ENCODE measurements at places on chromosomes 1 and 21. TPM values are rescaled to one million over a fixed set of nuclear protein-coding genes. Genes with fewer than 3 reads are reported as not detected.
A peak's percentile ranks its signal among the peaks of the same experiment; 100 is the strongest.

Gene HSF2BP
- total RNA-seq: 0.60 TPM

- peaks cover 11% of the 10 kb centered on the region for H3K4me1 ChIP-seq
- H3K27me3 ChIP-seq: no peaks in the 10 kb centered on the region
- no peak for DNase-seq
Observed at GRCh38 chr21:44952929-44953627, 13.2 kb downstream of the SLX9 start.

- no peak for DNase-seq
- H3K27me3 ChIP-seq: no peaks in the 10 kb centered on the region
- H3K27ac ChIP-seq: no peak overlapping the region
- H3K36me3 ChIP-seq: no peaks in the 10 kb centered on the region
- no peaks in the 10 kb centered on the region for H3K4me1 ChIP-seq
Observed at GRCh38 chr1:20259646-20260045, 31.0 kb upstream of the VWA5B1 start.

GRCh38 chr1:101444381-101444780, 207.6 kb downstream of the S1PR1 start:
- H3K36me3 ChIP-seq: no peaks in the 10 kb centered on the region
- H3K27ac ChIP-seq: no peak overlapping the region
- H3K4me1 ChIP-seq: no peaks in the 10 kb centered on the region
- H3K4me3 ChIP-seq: no peak overlapping the region

GRCh38 chr1:211697356-211697755, 21.9 kb upstream of the NEK2 start:
- H3K4me3 ChIP-seq: no peak overlapping the region
- H3K27me3 ChIP-seq: no peaks in the 10 kb centered on the region
- DNase-seq: no peak

Gene SRGAP2B
- total RNA-seq: 38.4 TPM

Gene HSD11B1
- total RNA-seq: 1.8 TPM

Gene GSTM2
- 47.1 TPM for total RNA-seq

GRCh38 chr1:214193691-214194090, 87.3 kb upstream of the SMYD2 start:
- H3K4me3 ChIP-seq: no peak overlapping the region
- no peak for DNase-seq
- H3K36me3 ChIP-seq: no peaks in the 10 kb centered on the region
- H3K27me3 ChIP-seq: no peaks in the 10 kb centered on the region
- H3K4me1 ChIP-seq: no peaks in the 10 kb centered on the region
- H3K27ac ChIP-seq: no peak overlapping the region

Gene RGS8
- not detected for total RNA-seq

- H3K4me1 ChIP-seq: no peaks in the 10 kb centered on the region
- H3K36me3 ChIP-seq: no peaks in the 10 kb centered on the region
- no peak overlapping the region for H3K27ac ChIP-seq
- DNase-seq: no peak
Observed at GRCh38 chr1:24893431-24893830, 36.6 kb downstream of the RUNX3 start.

DNA sequence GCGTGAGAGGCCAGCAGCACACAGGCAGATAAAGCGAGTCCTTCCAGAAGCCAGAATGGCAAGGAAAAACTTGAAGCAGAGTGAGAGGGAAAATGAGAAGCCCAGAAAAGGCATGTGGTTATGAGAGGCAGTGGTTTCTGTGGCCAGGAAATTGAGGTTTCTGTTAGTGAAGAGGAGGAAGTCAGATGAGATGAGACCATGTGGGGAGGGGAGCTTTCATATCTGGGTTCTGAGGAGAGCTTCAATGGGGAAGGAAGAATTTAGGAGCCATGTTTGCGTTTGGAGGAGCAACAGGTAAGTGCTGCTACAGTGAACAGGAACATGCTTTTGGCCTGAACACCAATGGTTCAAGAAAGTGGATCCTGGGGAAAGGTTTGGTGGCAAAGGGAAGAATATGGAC, 6.1 kb upstream of the CD1A start:
- DNase-seq: no peak
- H3K27ac ChIP-seq: no peak overlapping the region
- H3K27me3 ChIP-seq: no peaks in the 10 kb centered on the region

- no peaks in the 10 kb centered on the region for H3K27me3 ChIP-seq
- peak overlapping the region; percentile 80 for H3K27ac ChIP-seq
- peak overlapping the region; percentile 94 for H3K4me3 ChIP-seq
- peak; percentile 92 for DNase-seq
- no peaks in the 10 kb centered on the region for H3K4me1 ChIP-seq
Observed at GRCh38 chr1:107057197-107058133, 991 bp downstream of the PRMT6 start.

DNA sequence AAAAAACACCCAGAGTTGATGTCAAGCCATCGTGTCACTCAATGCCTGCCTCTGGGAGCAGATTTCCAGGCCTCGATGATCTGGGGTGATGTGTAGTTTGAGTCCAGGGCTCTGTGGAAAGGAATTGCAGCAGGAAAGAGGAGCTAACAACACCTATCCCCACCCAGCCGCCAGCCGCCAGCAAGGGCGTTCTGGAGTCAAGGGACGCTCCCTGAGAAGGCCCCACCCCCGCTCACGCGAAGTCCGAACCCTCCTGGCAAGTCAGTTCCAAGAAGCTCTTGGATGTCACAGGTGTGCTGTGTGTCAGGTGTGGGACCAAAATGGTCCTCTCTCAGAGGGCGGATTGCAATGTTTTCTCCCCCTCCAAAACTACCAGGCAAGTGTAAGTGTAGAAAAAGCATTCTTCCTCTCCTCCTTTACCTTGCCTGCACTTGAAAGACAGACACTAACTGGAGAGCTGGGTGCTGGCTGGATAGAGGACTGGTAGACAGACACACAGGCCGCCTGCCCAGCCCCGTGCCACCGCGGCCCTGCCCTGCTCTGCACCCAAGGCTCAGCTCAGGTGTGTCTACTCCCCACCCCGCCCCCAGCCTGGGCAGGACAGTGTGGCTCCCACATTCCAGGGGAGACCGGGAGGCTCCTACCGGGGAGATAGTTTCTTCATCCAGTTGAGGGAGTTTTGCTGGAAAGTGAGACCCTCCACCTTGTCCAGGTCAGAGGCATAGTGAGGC, 8.5 kb downstream of the AGT start:
- H3K27me3 ChIP-seq: no peaks in the 10 kb centered on the region
- H3K36me3 ChIP-seq: no peaks in the 10 kb centered on the region
- DNase-seq: no peak

Gene SLC9C2
- total RNA-seq: 0.72 TPM

Gene LRRC7
- 0.19 TPM for total RNA-seq

GRCh38 chr1:81498471-81499462, 302.0 kb upstream of the ADGRL2 start:
- H3K4me1 ChIP-seq: no peaks in the 10 kb centered on the region
- H3K27ac ChIP-seq: no peak overlapping the region
- H3K36me3 ChIP-seq: no peaks in the 10 kb centered on the region

Gene ESRRG
- 25.3 TPM for total RNA-seq

GRCh38 chr1:229067546-229067945, 203.4 kb upstream of the RAB4A start:
- H3K27me3 ChIP-seq: no peaks in the 10 kb centered on the region
- no peaks in the 10 kb centered on the region for H3K4me1 ChIP-seq
- no peak overlapping the region for H3K27ac ChIP-seq
- no peak overlapping the region for H3K4me3 ChIP-seq
- H3K36me3 ChIP-seq: no peaks in the 10 kb centered on the region

DNA sequence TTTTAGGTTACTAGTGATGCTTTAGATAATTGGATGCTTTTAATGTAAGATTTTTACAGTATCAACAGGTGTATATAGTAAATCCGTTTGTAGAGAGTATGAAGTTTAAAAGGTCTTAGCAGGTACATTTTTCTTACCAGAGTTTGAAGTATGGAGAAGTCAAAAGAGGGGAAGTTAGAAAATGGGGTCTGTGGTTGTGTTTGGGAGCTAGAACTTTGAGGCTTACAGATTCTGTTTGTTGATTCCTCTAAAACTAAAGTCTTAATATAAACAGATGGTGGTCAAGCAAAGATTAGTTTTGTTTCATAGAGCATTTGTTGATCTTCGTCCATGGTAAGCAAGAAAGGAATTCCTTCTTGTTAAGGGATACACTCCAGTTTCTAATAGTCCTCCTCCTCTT, 35.8 kb downstream of the CDC42 start:
- H3K27me3 ChIP-seq: no peaks in the 10 kb centered on the region
- no peak overlapping the region for H3K27ac ChIP-seq
- H3K4me3 ChIP-seq: no peak overlapping the region
- H3K4me1 ChIP-seq: peaks cover 8% of the 10 kb centered on the region
- no peak for DNase-seq

Gene GNG12
- 89.3 TPM for total RNA-seq

DNA sequence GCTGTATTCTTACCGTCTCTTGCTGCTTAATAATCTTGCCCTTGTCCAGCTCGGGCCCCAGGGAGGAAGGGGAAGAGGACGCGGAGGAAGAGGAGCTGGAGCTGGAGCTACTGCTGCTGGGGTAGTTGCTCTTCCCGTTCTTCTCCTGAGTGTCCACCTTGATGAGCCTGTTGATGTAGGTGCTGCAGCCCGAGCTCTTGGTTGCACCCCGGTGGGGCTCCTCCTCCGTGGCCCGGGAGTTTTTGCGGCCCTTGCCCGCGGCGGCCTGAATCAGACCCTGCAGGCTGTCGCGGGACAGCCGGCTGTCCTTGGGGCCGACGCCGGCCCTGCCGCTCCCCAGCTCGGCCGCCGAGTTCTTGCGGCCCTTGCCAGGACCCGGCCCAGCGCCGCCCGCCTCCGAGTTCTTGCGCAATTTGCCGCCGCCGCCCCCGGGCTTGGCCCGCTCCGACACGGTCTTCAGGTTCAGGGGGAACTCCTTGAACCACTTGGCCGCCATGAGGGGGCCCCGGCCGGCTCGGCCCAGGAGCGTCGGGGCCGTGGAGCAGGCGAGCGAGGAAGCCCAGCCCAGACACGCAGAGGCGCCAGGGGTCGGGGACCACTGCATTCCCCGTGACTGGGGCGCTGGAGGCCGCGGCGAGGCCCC, 475 bp upstream of the TDRD10 start:
- H3K36me3 ChIP-seq: no peaks in the 10 kb centered on the region
- peaks cover 29% of the 10 kb centered on the region for H3K27me3 ChIP-seq
- H3K4me3 ChIP-seq: peak overlapping the region; percentile 12
- no peaks in the 10 kb centered on the region for H3K4me1 ChIP-seq
- H3K27ac ChIP-seq: no peak overlapping the region

Gene AHDC1
- 48.2 TPM for total RNA-seq

DNA sequence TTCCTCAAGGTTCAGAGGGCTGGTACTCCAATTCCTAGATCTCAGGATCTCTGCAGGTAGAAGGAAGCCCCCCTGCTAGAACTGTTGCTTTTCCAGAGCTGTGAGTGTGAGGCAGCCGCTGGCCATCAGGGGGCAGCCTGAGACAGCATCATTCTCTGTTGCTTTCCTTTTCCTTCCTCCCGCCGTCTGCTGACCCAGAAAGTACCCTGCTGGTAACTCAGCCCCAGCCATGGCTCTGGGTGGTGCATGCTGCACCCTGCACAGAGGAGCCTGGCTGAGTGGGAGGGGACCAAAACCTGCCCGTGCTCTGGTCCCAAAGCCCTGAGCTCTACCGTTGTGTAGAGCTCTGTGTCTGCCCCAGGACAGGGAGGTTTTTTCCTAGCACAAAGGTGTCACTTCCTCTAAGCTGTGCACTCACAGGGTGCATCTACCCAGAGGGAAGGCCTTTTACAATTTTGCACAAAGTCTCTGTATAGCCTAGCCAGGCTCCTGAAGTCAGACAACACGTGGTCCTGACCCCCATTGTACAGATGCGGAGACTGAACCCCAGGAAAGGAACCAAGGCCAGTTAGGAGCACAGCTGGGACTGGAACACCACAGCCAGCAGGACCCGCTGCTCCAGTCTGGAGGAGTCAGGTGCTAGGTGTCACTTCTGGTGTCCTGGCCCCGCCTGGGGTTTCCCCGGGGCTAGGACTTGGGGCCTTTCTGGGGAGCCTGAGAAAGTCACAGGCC, 5.6 kb upstream of the FAM131C start:
- H3K36me3 ChIP-seq: no peaks in the 10 kb centered on the region
- H3K4me1 ChIP-seq: no peaks in the 10 kb centered on the region
- H3K27me3 ChIP-seq: no peaks in the 10 kb centered on the region
- no peak overlapping the region for H3K27ac ChIP-seq

DNA sequence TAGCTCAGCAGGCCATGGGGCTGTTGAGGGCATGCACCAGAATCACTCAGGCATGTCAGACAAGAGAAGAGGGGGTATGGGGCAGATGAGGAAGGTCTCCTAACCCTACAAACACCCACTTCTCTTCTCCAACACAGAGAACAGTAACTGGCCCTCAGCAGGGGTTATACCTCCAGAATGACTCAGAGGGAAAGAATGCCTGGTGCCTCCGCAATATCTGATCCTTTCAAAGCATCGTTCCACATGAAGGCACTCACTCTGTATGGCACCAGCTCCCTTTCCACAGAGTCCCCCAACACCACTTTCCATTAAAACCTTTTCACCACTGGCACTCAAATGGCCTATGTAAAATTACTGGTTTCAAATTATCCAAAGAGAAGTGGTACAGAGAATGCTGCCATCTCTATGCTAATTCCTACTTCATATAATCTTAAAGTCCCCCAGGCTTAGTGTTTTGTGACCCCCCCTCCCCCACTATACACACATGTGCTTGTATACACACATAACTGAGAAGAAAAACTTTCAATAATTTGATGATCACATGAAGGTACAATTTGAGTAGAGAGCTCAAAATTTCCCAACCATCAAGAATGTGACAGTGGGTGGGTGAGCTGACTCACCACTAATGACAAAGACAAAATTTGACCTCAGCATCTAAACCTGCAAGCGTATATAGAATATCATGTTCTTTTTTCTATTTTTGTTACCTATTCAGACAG, 91.5 kb downstream of the SIPA1L2 start:
- H3K4me3 ChIP-seq: no peak overlapping the region
- H3K27ac ChIP-seq: no peak overlapping the region
- H3K4me1 ChIP-seq: no peaks in the 10 kb centered on the region

- DNase-seq: no peak
- no peak overlapping the region for H3K27ac ChIP-seq
- peaks cover 21% of the 10 kb centered on the region for H3K4me1 ChIP-seq
- no peak overlapping the region for H3K4me3 ChIP-seq
Observed at GRCh38 chr1:68164918-68165317, 67.4 kb downstream of the WLS start.

DNA sequence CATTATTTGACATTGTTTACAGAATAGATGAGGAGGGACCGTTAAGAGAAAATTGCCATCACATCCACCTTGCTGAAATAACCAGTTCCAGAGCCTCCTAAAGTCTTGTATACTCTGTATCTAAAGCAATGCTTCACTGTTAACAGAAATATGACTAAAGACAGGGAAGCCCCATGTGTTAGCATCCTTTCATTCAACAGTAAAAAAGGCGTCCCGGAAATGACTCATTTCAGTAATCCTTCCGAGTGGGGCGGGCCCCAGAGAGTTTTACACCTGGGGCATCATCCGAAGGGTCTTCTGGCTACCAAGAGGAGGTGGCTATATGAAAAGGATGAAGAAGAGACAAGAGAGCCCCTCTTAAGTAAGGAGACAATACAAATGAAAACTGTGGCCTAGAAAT, 227.2 kb downstream of the SLC45A1 start:
- DNase-seq: no peak
- H3K4me1 ChIP-seq: peaks cover 7% of the 10 kb centered on the region
- no peaks in the 10 kb centered on the region for H3K36me3 ChIP-seq
- no peaks in the 10 kb centered on the region for H3K27me3 ChIP-seq
- H3K27ac ChIP-seq: no peak overlapping the region
- H3K4me3 ChIP-seq: no peak overlapping the region

GRCh38 chr1:196259316-196259715, 348.9 kb downstream of the KCNT2 start:
- no peak overlapping the region for H3K4me3 ChIP-seq
- DNase-seq: peak; percentile 25
- no peaks in the 10 kb centered on the region for H3K4me1 ChIP-seq
- H3K27me3 ChIP-seq: no peaks in the 10 kb centered on the region

- peak overlapping the region; percentile 8 for H3K27ac ChIP-seq
- no peaks in the 10 kb centered on the region for H3K36me3 ChIP-seq
- H3K4me1 ChIP-seq: no peaks in the 10 kb centered on the region
- H3K27me3 ChIP-seq: no peaks in the 10 kb centered on the region
- H3K4me3 ChIP-seq: no peak overlapping the region
Observed at GRCh38 chr1:203408486-203409481, 57.9 kb upstream of the FMOD start.

Data from kidney (tissue), 22 donors.